H4 (cell line): ENCODE measurements at places on chromosomes 7 and 10. TPM values are rescaled to one million over a fixed set of nuclear protein-coding genes. Genes with fewer than 3 reads are reported as not detected.

RPEL1 gene
- total RNA-seq, result 0.08 TPM in 1 of 2 replicates, not detected in the other

RBM20 gene
- total RNA-seq, result 4.2 and 4.6 TPM in 2 replicates

FAM25A gene
- total RNA-seq, result not detected in 2 replicates

GJD4 gene
- total RNA-seq, result not detected in 2 replicates

IDI2 gene
- total RNA-seq, result not detected in 2 replicates

DNA sequence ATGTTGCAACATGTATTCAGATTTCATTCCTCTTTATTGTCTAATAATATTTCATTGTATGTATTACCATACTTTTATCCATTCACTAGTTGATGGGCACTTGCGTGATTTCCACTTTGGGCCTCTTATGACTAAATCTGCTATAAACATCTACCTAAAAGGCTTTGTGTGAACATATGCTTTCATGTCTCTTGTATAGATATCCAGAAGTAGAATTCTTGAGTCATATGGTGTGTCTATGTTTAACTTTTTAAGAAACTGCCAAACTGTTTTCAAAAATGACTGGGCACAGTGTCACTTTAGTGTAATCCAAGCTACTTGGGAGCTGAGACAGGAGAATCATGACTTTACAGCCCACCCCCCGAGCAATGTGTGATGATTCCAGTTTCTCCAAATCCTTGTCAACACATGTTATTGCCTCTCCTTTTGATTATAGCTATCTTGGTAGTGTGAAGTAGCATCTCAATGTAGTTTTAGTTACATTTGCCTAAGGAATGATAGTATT lies 618.9 kb upstream of the C7orf33 start:
- DNase-seq, result no peak

- DNase-seq, result no peak
These were observed 144.6 kb upstream of the PLXNA4 start for GRCh38 chr7:132720835-132721234.
